ENCODE measurements at places on chromosomes 4 and X. TPM values are rescaled to one million over a fixed set of nuclear protein-coding genes. Genes with fewer than 3 reads are reported as not detected.

GRCh38 chrX:6681521-6682145, 146.7 kb upstream of the VCX3A start:
- no peak for DNase-seq

GRCh38 chr4:79679859-79680258, 271.8 kb upstream of the GK2 start:
- no peak for DNase-seq

Gene ASB5
- 206 TPM for total RNA-seq

DNA sequence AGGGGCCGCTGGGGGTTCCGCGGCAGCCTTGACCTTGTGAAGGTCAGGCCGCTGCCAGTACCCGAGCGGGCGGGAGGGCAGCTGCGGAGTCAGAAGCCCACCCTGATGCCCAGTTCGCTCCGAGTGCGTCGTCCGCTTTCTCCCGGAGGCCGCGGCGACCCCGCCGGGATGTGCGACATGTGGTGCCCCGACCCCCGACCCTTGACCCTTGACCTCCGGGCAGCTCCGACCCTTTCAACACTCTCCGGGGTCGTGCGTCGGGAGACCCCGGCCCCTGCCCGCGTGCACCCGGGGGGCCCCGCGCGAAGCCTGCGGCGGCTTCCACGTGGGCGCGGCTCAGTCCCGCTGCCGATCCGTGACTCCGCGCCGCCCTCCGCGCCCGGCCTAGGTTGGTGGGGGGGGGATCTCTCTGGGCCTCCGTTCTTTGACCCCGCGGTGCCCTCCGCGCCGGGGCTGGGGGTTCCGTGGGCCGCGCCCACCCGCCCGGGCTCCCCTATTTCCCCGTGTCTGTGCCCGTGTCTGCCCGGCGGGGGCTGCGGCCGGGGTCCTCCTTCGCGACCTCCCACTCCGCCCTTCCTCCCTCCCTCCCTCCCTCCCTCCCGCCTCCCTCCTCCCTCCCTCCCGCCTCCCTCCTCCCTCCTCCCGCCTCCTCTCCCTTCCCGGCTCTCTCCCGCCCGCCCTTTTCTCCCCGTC, 609 bp upstream of the SLC25A6 start:
- DNase-seq, result peak; percentile 86

DNA sequence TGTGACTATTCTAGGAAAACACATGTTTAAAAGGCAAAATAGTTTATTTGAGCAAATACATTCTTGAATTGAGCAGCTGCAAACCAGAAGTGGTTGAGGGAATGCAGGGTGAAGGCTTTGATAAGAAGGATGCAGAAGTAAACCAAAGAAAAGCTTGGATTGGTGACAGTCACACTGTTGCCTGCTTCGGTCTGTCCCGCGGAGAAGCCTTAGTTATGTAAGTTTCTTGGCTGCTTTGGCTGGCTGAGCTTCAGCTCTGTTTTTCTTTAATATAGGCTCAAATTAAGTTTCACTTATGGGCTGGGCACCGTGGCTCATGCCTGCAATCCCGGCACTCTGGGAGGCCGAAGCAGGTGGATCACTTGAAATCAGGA, 67.6 kb downstream of the FAM53A start:
- no peak for DNase-seq

Gene RXFP1
- 0.21 TPM for total RNA-seq

GRCh38 chr4:165301833-165302232, 25.6 kb upstream of the MSMO1 start:
- DNase-seq, result peak; percentile 12

- DNase-seq, result no peak
Measured at GRCh38 chr4:46820154-46820553, 88.9 kb downstream of the COX7B2 start.

GRCh38 chr4:68732653-68733466, 62.4 kb upstream of the UGT2B15 start:
- no peak for DNase-seq

DNA sequence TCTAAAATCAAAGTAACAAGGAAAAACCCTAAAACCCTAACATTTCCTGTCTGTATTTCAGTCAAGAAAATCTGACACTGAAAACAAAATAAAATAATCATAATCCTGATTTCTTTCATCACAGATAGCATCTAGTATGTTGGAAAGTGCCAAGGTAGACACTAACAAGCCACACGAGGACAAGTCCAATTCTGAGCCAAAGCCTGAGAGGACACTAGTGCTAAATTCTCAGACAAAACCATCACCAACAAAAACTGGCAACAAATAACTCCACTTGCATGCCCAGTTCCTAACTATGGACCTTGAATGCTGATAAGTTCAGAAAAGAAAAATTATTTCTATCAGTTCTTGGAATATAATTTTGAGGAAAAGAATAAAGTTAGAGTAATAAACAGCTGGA, 113.7 kb downstream of the MANBA start:
- no peak for DNase-seq

Gene PDS5A
- total RNA-seq, result 55.0 TPM

DNA sequence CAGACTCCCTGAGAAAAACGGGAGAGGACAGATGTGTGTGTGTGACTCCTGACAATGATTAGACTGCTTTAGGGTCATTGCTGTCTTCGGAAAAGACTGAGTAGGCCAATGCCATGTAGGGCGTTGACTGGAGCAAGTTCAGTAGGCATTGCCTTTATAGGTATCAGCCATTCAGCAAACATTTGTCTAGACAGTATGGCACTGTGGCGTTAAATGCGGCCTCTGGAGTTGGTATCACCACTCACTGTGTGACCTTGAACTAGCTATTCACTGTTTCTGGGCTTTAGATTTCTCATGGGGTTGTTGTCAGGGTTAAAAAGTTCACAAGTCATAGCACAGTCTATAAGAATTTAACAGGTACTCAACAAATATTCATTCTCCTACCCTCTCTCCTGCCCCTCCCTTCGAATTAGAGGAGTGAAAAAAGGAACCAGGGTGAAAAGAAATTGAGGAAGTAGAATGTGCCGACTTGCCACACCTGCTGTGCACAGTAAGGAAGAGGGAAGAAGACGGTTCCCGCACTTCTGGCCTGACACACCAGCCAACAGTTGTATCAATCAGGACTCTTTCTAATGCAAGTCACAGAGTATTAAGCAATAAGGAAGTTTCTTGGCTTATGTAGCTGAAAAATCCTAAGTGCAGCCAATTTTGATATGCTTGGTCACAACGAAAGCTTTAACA, 83.2 kb upstream of the PLAC8 start:
- DNase-seq, result no peak

GRCh38 chr4:76105652-76106051, 31.1 kb downstream of the ART3 start:
- peak; percentile 86 for DNase-seq

GRCh38 chr4:68953056-68953596, 1.5 kb upstream of the UGT2A3 start:
- no peak for DNase-seq

Gene PRR32
- total RNA-seq, result 56.3 TPM

DNA sequence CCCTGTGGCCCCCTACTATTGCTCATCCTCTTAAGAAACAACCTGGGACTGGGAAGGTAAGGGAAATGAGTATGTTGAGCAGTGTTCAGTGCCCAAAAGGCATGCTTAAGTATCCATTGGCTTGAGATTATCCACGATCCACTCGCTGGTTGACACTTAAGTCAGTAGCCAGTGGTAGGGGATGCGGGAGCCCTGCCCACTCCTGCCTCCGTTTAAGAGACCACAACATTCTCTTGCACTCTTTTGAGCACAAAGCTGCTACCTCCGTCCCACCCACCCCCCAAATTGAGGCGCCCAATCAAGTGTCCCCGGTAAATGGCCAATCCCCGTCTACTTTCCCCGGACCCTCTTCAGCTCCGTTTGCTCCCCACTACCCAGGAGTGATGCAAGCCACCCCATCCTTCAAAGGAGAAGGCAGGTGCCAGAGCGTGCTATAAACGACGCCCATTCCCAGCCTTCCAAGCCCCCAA, 25.0 kb downstream of the UTP14A start:
- DNase-seq, result no peak

Gene SMS
- 75.7 TPM for total RNA-seq

- DNase-seq, result no peak
Measured at GRCh38 chrX:46311581-46312120, 233.6 kb downstream of the ZNF674 start.

DNA sequence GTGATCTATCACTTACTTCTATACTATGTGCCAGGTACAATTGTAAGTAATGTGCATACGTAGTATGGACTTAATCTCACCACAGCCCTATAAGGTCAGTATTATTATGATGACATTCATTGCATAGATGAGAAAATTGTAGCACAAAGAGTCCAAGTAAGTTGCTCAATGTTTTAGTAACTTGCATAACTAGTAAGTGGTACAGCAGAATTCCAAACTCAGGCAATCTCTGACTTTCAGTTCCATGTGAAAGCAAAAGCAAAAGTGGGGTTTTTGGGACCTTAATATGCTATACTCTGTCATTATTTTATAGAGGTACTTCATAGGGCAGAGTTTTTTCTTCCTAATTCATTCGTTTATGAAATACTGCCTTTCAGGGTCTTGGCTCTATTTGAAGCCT, 188.8 kb upstream of the VEGFC start:
- no peak for DNase-seq
